Stimulated activated CD4-positive, alpha-beta T cell treated with anti-CD3 and anti-CD28 coated beads, TNF-alpha, amount 100 ng/mL, for 4 hours (primary cell): ENCODE measurements at places on chromosomes 5 and 9.

GRCh38 chr5:171207256-171207847 lies 101.7 kb upstream of the TLX3 start:
- DNase-seq: no peak

GRCh38 chr9:90105773-90106172 lies 501.0 kb downstream of the GADD45G start:
- no peak for DNase-seq

DNA sequence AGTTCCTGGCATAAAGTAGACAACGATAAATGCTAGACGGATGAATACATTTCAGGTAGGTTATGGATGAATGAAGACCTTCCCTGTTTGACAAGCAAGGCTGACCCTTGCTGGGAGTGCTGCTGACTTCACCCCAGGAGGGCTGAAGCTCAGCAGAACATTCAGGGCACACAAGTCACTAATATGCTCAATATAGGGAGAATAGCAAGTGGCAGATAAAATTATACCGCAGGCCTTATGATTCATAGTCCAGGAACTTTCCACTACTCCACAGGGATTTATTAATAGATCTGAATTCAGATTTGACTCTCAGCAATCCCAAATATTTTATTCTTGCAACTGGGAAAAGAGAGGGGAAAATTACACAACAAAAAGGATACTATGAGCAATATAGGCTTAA lies 38.2 kb upstream of the GRAMD2B start:
- no peak for DNase-seq

GRCh38 chr9:14671377-14671776 lies 21.9 kb downstream of the ZDHHC21 start:
- DNase-seq: no peak

- DNase-seq: no peak
Measured at GRCh38 chr5:124206540-124206939, 539.9 kb downstream of the ZNF608 start.

DNA sequence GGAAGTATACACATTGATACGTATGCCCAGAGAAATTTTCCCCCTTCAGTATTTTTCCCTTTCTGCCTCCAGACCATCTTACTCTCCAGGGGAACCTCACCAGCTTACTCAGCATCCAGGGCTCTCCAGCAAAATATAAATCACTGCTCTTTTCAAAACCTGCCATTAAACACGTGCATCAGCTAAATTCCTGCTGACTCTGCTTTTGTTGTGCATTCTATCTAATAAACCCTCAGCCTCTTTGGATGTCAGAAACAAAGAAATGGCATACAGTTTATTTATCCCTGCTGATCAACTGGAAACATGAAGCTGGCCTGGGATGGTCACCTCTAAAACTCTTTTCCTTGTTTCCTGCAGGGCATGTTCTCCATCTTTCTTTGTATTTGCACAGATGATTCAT lies 126.8 kb downstream of the TRPM3 start:
- DNase-seq: no peak

- no peak for DNase-seq
Measured at GRCh38 chr5:132821791-132822190, 8.7 kb downstream of the SHROOM1 start.
